Stimulated activated CD8-positive, alpha-beta memory T cell treated with anti-CD3 and anti-CD28 coated beads, Interleukin-4, amount 100 ng/mL, for 1 hour (primary cell): ENCODE measurements at places on chromosomes 4 and X.

- no peak for DNase-seq
Observed at GRCh38 chrX:89033723-89034122, 286.7 kb downstream of the CPXCR1 start.

GRCh38 chr4:141702472-141703182 lies 66.2 kb downstream of the IL15 start:
- DNase-seq: no peak

GRCh38 chrX:129719931-129720530 lies 18.7 kb upstream of the XPNPEP2 start:
- DNase-seq: no peak

DNA sequence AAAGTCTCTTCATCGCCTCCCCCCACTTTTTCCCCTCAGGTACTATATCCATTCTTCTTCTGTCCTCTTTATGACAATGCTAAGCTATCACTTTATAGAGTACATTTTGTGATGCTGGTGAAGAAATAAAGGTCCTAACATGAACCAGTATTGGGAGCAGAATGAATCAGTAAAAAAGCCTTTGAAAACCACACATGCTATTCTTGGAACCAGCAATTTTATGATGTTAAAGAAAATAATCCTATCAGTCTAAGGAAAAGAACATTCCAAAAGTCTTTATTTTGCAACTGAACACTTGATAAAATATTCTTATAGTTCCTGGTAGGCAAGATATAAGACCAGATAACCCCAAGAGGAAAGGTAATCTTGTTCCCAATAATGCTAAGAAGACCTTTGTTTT lies 107.8 kb upstream of the MCF2 start:
- no peak for DNase-seq

DNA sequence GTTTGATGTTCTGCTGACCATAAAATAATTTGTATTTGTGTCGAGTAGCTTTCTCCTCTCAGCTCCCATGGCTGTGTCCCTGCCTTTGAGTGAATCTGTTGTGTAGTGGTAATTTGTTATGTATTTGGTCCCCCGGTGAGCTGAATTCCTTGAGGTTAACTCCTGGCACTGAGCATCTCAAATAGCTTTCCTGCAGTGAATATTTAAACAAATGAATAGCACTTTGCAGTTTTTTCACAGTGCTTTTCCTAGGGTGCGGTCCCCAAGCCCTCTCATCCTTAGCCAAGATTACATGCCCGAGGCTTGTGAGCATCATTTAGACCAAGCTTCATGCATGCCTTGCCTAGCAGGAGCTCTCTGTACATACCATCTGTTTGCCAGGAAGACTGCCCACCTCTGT lies 74.2 kb downstream of the CLDN34 start:
- no peak for DNase-seq

DNA sequence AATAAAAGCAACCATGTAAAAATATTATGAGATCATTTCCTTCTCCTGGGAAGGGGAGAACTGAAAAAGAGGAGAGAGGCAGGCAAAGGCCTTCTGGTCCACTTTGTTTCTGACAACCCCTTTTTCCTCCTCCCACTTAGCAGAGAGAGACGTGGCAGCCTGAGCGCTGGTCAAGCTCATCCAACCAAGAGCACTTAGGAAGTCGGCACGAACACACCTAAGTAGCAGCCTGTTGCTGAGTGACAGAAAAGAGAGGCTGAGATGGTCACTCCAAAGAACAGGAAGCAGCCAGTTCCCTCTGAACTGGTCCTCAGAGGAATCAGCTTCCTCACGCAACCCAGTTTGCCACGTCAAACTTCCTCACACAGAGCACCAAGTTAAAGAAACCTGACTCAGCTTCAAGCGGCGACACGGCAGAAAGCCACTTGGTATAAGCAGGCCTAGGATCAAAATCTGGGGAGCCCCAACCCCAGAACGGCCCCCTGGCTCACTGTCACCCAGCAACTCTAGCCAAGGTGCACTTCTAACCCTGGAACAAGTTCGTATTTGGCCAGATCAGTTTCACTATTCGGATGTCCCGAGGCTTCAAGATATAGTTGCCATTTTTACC lies 861 bp downstream of the SEC24D start:
- peak; percentile 19 for DNase-seq

GRCh38 chr4:158013858-158014257 lies 159.0 kb downstream of the GASK1B start:
- DNase-seq: no peak

GRCh38 chr4:184413261-184414046 lies 60.9 kb downstream of the IRF2 start:
- no peak for DNase-seq

- DNase-seq: no peak
Observed at GRCh38 chrX:40107291-40108161, 9.8 kb upstream of the BCOR start.

- no peak for DNase-seq
Observed at GRCh38 chr4:135718019-135718418, 1516.4 kb upstream of the PABPC4L start.

DNA sequence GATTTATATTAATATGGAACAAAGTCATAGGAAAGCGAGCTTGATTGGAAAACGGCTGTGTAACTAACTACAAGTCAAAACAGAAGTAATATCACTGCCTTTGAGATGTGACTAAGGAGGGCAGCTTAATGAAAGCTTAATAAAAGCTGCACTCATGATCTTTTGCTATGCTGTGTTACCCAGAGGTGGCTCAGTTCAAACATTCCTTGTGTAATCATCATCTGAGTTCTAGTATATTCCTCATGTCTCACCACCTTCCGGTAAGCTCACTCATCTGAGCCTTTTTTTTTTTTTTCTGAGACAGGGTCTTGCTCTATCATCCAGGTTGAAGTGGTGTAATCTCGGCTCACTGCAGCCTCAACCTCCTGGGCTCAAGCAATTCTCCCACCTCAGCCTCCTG lies 5.0 kb downstream of the GRPEL1 start:
- DNase-seq: no peak

DNA sequence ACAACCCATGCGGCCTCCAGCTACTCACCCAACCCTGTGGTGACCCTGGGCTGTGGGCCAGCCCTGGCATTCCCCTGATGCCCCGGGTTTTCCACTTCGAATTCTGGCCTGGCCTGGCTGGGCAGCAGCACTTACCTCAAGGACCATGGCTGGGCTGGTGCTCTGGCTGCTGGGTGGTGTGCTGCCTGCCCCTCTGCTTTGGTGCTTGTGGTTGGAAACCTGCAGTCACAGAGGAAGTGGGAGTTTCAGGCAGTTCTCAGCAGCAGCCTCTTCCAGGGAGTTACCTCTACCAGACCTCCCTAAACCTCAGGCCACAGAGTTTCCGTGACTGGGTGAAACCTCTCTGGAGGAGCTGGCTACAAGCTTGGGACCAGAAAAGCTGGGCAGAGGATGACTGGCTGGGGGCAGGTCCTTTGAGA lies at the start of gene CXCR3:
Gene CXCR3 (minus strand): TSS at position 209 of the 419 bp plus-strand sequence. CDS start 62 bp downstream, at position 147.
- DNase-seq: peak; percentile 41

GRCh38 chrX:71607488-71607887 lies 10.8 kb downstream of the CXCR3 start:
- DNase-seq: no peak

GRCh38 chrX:133403984-133404383 lies 11.3 kb downstream of the GPC4 start:
- no peak for DNase-seq

DNA sequence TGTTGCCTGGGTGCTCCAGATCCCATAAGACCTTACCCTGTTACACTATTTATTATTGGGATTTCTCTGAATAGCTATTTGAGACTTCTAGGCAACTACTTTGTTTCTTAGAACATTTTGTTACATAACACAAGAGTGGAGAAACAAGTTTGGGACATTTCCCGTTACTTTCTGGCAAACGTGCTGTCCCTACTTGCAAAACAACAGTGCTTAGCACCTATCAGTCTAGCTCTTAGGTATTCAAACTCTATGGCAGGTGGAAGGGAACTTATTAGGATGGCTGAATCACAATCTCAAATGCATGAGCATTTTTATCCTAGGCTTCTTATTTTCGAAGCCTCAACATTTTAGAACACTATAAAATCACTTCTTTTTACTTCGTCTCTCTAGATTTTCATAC lies 613.6 kb downstream of the DMD start:
- DNase-seq: no peak

DNA sequence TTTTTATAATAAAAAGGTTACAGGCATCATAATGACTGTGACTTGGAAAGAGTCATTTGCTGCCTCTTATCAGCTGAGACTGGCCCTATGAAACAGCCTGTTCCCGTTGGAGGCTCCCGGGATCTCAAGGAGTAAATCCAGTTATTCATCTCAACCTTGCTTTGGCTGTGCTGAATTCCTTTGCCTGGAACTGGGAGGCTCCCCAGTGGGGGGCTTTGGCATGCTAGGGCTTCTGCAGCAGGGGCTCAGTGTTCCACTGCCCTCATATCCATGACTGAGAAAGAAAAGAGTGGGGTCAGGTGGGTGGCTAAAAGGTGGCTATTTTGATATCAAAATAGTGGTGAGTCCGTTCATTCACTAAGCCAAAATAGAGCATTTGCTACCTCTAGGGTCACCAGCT lies 71.2 kb downstream of the TRPC5 start:
- no peak for DNase-seq

DNA sequence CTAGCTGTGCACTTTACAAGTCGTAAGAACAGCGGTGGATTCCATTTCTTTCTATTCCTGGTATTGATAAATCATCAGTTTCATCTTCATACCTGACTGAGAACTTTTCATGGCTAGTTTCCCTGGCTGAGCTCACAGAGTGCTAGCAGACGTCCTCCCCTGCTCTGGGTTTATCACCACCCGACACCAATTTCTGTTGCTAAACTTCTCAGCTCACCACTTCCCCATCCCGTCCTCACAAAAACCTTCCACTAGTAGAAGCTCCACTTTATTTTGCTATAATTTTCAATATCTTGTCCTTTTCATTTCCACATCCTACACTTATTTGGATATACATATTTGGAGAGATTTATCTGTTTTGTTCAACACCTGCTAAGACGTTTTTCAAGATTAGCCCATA lies 869.4 kb upstream of the FRG1 start:
- DNase-seq: no peak

DNA sequence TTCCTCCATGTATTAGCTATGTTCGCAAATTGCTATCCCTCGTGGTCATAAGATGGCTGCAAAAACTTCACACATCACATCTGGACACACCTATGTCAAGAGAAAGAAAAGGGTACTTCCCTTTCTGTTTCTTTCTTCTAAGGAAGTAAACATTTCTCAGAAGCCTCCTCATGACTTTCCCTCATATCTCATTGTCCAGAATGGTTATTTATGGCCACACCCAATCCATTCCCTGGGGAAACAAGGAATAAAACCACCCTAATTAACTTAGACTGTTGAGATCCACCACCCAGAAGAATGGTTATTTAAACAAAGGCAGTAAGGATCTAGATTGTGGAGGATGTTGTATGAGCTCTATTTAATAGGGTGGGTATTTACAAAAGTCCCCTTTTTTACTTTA lies 160.8 kb upstream of the LNX1 start:
- DNase-seq: no peak

DNA sequence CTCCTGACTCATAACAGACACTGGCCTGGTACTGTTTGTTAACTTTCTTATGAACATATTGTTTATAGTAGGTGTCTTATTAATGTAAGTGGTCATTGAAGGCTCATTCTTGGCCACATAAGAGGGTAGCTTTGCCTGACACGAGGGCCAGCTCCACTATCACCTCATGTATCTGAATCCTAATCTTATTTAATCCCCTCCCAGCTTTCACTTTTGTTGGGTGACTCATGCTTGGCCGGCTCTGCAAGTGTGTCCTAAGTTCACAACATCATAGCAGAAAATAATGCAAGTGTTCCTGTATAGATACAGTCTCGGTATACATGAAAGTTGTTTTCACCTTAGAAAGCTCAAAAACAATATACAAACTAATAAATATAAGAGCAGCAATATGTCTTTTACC lies 283.8 kb downstream of the IQCM start:
- DNase-seq: no peak

DNA sequence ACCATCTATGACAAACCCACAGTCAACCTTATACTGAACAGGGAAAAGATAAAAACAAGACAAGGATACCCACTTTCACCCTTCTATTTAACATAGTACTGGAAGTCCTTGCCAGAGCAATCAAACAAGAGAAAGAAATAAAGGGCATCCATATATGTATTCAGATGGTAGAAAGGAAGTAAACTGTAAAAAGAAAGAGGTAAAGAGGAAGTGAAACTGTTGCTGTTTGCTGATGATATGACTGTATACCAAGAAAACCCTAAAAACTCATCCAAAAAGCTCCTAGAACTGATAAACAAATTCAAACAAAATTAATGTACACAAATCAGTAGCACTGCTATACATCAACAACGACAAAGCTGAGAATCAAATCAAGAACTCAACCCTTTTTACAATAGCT lies 538.7 kb upstream of the PABPC4L start:
- DNase-seq: no peak

GRCh38 chr4:14809203-14809602 lies 193.1 kb upstream of the CPEB2 start:
- no peak for DNase-seq

DNA sequence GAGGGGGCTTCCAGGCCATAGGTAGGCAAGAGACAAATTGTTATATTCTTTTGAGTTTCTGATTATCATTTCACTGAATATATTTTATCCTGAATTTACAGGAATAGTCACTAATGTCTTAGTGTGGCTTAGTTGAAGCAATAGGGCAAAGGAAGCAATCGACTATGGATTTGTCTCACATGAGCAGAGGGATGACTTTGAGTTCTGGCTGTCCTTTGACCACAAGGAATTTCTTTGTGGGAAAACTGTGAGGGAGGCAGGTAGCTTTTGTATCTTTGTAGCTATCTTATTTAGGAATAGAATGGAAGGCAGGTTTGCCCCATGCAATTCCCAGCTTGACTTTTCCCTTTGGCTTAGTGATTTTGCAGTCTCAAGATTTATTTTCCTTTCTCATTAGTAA lies 207.3 kb upstream of the ANXA10 start:
- no peak for DNase-seq

GRCh38 chrX:104510801-104511200 lies 55.2 kb upstream of the IL1RAPL2 start:
- no peak for DNase-seq

- DNase-seq: no peak
Observed at GRCh38 chr4:61772126-61772525, 572.0 kb downstream of the ADGRL3 start.

DNA sequence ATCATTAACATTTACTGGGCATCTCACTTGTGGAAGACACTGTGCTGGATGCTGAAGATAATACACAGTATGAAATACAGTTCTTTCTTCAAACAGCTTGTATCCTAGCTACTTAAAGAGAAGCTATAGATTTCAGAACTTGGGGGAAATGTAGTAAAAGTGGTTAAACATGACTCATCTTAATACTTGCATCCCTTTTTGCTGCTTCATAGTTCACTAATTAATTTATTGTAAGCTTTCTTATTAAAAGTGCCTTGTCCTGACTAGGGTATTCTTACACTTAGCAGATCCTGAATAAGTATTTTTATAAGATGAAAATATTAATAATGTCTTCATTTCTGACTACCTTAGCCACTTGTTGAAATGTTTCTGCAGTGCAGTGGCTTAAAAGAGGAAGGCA lies 132.8 kb upstream of the STIM2 start:
- DNase-seq: no peak

- DNase-seq: no peak
Observed at GRCh38 chrX:133646719-133647116, 231.4 kb upstream of the GPC4 start.

- DNase-seq: no peak
Observed at GRCh38 chrX:12013211-12013618, 125.1 kb upstream of the FRMPD4 start.

GRCh38 chr4:98623126-98623802 lies 35.1 kb downstream of the TSPAN5 start:
- DNase-seq: no peak

GRCh38 chrX:150522494-150522893 lies 45.9 kb upstream of the MTM1 start:
- DNase-seq: no peak

GRCh38 chr4:55904576-55904975 lies 44.2 kb upstream of the CEP135 start:
- no peak for DNase-seq
